ENCODE measurements at places on chromosomes 12 and 14.
A peak's percentile ranks its signal among the peaks of the same experiment; 100 is the strongest.

DNA sequence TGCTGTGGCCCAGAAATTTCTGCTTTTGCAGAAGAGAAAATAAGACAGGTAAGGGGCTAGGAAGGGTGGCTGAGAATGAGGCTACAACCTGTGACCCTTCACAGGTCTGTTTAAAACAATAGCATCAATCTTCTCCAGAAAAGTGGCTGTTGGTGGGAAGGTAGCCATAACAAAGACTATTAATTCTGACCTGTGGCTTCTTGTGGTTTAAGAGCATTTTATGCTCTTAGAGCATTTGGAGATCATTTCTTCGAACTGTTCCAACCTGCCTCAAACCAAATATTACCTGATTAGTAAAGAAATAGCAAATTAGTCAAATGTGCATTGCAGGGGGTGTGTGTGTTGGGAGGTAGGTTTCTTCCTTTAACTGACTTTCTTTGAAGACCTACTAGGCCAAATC is 15.2 kb upstream of the TCP11L2 start:
- DNase-seq: no peak

DNA sequence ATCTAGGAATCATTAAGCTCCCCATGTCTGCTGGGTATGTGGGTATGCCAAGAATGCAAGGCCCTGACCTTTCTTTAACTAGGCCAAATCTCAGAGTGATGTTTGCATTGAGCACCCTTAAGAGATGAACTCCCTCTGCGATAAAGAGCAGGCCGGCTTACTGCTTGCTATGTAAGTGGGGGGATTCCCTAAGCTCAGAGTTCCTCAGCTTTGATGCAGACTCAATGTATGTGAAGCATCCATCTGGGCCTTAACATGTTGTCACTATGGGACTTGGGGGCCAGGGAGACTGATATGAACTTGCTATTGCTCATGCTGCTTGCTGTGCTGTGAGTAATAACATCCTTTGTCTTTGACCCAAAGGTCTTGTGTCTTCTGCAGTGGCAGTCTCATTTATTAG is 149.7 kb downstream of the C12orf75 start:
- no peak for DNase-seq

DNA sequence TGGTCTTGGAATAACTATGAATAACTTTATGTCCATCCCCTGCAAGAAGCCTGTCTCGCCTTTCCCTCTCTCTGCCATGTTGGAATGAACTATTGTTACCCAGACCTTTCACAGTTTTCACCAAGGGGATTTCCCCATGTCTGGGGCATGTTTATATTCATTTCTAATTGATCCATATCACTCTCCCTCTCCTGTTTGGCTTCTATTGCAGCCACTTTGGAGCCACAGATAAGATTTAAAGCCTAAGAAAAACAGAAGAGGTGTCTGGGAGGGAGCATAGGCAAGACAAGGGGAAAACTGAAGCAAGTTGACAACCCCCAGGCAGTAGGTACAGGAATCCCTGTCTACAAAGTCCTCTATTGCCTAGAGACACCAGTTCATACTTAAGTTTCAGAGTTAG is 41.0 kb upstream of the FOXJ2 start:
- DNase-seq: no peak

GRCh38 chr12:117019866-117020265 is 79.3 kb downstream of the TESC start:
- no peak for DNase-seq

DNA sequence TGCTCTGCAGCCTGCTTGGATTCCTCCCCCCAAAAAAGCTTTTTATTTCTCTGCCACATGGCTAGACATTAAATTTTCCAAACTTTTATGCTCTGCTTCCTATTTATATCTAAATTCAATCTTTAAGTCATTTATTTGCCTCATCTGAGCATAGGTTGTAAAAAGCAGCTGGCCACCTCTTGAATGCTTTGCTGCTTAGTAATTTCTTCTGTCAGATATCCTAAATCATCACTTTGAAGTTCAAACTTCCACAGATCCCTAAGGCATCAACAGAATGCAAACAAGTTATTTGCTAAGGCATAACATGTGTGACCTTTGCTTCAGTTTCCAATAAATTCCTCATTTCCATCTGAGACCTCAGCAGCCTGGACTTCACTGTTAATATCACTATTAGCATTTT is 209.6 kb downstream of the FSCB start:
- no peak for DNase-seq

DNA sequence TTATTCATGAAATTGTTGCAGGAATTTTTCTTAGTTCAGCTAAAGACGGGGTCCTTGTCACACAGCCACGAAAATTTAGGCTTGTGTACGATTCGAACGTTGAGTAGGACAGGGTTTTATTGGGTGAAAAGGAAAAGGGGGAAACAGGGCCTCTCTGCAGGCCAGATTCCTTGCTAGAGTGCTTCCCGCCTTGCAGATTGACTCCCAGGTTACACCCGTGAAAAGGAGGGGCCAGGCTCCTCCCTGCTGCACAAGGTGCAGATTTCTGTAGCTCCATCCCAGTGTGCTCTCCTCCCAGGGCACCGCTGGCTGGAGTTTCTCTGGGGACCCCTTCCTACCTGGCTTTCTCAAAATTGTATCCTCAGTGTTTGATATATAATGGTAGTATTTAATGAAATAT is 221.5 kb downstream of the ERC1 start:
- DNase-seq: no peak

- no peak for DNase-seq
Measured at GRCh38 chr12:52097045-52097666, 17.7 kb downstream of the SMIM41 start.

- DNase-seq: no peak
Measured at GRCh38 chr14:69142101-69142500, 10.8 kb downstream of the DCAF5 start.

DNA sequence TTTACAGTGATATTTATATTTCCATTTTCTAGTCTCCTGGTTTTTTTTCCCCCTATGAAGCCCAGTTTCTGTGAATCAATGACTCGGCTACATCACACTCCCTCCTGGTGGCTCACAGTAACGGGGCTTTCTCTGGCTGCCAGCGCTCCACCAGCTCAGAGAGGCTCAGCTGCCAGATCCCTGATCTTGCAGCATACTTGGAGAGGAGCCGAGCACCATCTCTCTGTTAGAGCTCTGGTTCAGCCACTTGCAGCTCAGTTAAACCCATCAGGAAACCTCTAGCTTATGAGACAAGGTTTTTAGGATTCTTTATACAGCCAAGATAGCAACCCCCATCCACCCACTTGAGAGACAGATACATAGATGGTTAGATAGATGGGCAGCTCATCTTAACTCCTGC is 74.6 kb downstream of the CIT start:
- no peak for DNase-seq

DNA sequence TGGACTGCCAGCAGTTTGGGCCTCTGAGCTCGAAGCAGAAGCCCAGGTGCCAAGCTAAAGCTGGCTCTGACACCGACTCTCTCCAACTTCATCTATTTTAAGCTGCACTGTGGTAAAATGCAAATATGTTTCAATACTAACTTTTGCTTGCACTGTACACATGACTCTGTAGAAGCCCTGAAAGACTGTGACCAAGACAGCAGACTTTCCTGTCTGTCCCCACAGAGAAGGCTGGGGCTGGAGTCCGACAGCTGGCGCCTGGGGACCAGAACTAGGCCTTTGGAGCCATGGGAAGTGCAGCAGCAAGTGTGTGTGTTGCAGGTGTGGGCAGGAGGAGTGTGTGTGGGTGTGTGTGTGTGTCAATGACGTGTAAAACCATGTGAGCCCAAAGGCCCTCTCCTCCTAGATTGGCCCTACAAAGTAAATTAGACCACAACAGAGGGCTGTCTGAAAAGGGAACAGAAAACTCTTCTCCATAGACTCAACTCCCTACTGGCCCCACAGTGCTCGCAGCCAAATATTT is 16.4 kb upstream of the RAB35 start:
- DNase-seq: no peak

- no peak for DNase-seq
Measured at GRCh38 chr14:94009767-94010166, 12.7 kb downstream of the CCDC197 start.

DNA sequence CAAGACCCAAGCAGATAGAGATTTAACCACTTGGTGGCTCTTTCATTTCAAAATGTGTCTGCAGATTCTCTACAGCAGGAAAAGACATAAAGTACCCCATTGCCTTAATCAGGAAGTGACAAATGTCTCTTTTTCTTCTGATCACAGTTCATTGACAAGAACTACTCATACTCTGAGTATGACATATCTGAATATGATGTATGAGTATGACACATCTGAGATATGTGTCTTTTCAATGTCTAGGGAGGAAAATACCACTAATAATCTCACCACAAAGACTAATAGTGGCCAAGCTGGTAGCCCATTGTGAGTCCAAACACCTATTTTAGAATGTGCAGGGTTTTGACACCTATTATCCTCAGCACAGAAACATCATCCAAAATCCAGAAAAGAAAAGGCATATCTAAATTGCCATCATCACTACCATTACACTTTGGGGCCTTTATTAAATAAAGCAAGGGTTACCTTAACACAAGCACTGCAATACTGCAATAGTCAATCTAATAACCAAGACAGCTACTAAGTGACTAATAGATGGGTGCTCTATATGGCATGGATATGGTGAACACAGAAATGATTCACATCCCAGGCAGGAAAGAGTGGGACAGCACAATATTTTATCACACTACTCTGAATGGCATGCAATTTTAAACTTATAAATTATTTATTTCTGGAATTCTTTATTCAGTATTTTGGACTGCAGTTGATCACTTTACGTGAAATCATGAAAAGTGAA is 243.7 kb upstream of the FAR2 start:
- no peak for DNase-seq

- no peak for DNase-seq
Measured at GRCh38 chr12:5085896-5086295, 42.2 kb downstream of the KCNA5 start.

DNA sequence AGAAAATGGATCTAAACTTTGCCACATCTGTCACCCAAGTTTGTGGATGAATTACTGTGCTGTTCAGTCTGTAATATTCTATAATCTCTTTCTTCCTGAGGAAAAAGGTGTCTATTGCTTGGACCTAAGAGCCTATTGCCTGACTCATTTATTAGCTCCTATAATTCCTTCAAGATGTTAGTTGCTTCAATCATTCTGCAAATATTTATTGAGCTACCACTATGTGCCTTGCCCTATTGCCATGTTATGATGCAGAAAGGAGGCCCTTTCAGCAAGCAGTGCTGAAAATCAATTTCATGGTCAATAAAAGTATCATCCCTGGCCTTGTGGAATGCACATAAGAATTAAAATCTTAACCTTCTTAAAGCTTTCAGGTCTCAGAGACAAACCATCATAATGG is 113.6 kb downstream of the CCER1 start:
- no peak for DNase-seq

DNA sequence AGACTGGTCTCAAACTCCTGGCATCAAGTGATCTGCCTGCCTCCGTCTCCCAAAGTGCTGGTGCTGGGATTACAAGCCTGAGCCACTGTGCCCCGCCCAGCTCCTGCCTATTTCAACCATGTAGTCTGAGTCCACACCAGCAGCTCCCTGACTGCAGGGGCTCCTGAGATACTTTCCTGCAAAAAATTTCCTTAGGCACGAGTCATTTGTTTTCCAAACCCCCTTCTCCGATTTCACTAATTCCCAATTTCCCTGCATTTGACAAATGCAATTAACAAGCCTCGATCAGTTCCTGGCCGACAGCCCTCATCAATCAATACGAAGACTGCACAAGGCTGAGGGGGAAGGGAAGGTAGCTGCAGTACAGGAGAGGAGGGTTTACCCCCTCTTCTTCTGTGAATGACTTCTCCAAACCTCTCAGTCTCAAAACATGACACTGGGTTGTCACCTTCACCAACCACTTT is 10.1 kb downstream of the PSMB5 start:
- DNase-seq: no peak

GRCh38 chr12:116695464-116695725 is 42.5 kb downstream of the SPRING1 start:
- no peak for DNase-seq

DNA sequence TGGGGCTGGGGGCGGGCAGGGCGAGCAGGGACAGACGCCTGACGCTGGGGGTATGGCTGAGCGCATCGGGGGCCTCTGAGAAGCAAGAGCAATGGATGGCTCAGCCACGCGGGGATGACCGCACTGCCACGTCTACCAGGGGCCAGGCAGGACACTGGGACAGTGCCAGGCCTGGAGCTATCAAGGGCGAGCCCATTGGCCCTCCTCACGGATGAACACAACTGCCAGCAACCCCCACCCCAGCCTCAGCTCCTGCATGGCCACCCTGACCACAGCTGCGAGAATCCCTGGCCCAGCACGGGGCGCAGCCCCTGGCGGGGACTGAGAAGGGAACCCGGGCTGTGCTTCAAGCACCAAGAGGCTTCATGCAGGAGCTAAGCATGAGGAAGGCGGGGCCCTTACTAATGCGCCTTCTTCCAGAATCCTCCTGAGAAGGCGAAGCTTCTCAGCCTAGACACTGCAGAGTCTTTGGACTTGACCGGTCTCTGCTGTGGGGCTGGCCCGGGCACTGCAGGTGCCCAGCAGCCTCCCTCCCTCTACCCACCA is 9.5 kb downstream of the ARL6IP4 start:
- no peak for DNase-seq

DNA sequence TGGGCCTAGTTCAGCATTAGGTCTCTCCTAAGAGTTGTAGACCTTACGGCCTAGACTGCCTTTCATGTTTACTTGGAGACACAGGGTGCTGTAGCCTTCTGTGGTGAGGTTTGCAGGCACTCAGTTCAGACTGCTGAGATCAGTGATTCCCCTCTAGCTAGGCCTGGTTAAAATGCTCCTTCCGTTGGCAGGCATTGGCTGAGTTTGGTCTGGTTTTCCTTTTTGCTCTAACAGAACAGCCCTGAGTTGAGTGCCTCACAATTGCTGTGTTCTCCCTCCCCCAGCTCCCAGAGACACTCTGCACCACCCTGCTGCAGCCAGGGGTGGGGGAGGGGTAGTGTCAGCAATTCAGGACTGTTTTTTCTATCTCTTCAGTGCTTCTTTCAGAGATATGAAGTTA is 178.9 kb upstream of the DYRK2 start:
- DNase-seq: no peak

DNA sequence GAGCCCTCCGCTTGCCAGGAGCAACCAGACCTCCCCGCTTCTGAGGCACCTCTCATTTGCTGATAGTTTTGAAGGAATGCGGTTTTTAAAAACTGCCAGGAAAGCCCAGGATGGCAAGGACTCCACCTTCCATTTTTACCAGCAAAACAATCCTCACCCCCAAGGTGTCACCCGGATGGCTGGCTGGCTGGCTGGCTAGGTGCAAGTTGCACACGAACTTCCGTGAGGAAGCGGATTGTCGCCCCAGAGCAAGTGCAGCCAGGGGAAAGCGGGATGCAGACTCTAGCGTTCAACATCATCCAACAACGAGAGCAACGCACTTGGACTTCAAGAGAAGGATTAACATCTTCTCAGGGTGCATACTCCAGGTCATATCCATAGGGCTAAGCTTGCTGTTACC is 125.4 kb downstream of the RIMBP2 start:
- DNase-seq: no peak

DNA sequence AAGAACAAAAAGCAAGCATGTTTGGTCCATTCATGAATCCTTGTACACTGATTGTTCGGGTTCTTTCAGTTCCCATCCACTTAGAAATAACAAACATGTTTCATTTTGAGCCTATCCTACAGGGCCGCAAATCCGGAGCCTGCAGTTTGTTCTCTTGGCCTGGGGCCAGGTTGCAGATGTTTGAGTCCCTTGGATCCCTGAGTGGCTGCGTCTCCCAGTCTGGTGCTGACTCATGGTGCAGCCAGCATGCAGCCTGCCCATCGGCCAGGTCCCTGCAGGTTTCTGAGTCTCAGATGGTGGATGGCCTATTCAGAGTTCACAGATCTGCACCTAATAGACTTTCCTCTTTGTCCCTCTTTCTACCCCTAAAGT is 1.9 kb upstream of the DYNC1H1 start:
- no peak for DNase-seq

- no peak for DNase-seq
Measured at GRCh38 chr12:79911889-79912656, 22.8 kb downstream of the PPP1R12A start.

GRCh38 chr12:56151672-56152131 is 685 bp upstream of the MYL6B start:
- DNase-seq: peak; percentile 25
